Lower lobe of right lung (tissue), 2 donors: ENCODE measurements at places on chromosomes 4 and X. TPM values are rescaled to one million over a fixed set of nuclear protein-coding genes. Genes with fewer than 3 reads are reported as not detected.

- DNase-seq = no peak
- H3K36me3 ChIP-seq = no peaks in the 10 kb centered on the region
- H3K4me3 ChIP-seq = no peak overlapping the region
- no peaks in the 10 kb centered on the region for H3K27me3 ChIP-seq
- H3K27ac ChIP-seq = no peak overlapping the region
Observed at GRCh38 chr4:100483796-100484195, 34.0 kb downstream of the EMCN start.

- no peak within 1 kb of the TSS for H3K27ac ChIP-seq
- peak within 1 kb of the TSS; percentile 43 for H3K4me3 ChIP-seq
- peak; percentile 41 for DNase-seq
- H3K27me3 ChIP-seq = peaks cover 23% of the 10 kb centered on the region
Observed at GRCh38 chr4:171812665-171813525, at the start of gene GALNTL6. TSS of gene GALNTL6 (plus strand) at chr4:171813404.

- no peak overlapping the region for H3K4me3 ChIP-seq
- H3K36me3 ChIP-seq = no peaks in the 10 kb centered on the region
- no peak overlapping the region for H3K27ac ChIP-seq
- no peaks in the 10 kb centered on the region for H3K4me1 ChIP-seq
- no peak for DNase-seq
Observed at GRCh38 chr4:64417974-64418373, 8.7 kb upstream of the TECRL start.

DNA sequence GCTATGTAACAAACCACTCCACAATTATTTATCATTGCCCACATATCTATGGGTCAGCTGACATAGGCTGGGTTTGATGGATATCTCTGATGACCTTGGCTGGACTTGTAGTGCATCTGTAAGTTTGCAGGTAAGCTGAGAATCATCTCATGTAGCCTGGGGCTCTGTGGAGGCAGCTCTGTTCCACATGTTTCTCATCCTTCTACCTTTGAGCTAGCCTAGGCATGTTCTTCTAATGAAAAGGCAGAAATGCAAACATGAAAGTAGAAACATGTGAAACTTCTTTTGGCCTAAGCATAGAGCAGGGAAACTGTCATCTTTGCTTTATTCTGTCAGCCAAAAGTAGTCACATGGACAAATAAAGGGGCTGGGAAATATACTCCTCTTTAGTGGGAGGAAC lies 18.2 kb downstream of the MRPL1 start:
- no peak for DNase-seq
- peaks cover 36% of the 10 kb centered on the region for H3K36me3 ChIP-seq
- no peaks in the 10 kb centered on the region for H3K4me1 ChIP-seq
- H3K4me3 ChIP-seq = no peak overlapping the region
- H3K27me3 ChIP-seq = no peaks in the 10 kb centered on the region

GRCh38 chr4:40957281-40957680 lies 207.5 kb downstream of the NSUN7 start:
- DNase-seq = no peak
- no peaks in the 10 kb centered on the region for H3K36me3 ChIP-seq
- H3K27me3 ChIP-seq = no peaks in the 10 kb centered on the region
- H3K4me3 ChIP-seq = no peak overlapping the region

- peaks cover 13% of the 10 kb centered on the region for H3K4me1 ChIP-seq
- no peaks in the 10 kb centered on the region for H3K36me3 ChIP-seq
- no peak for DNase-seq
- no peaks in the 10 kb centered on the region for H3K27me3 ChIP-seq
Observed at GRCh38 chrX:11423362-11423818, 130.2 kb downstream of the AMELX start.

GRCh38 chrX:19670321-19670750 lies 155.0 kb upstream of the MAP3K15 start:
- no peak overlapping the region for H3K4me3 ChIP-seq
- no peak overlapping the region for H3K27ac ChIP-seq
- peaks cover 16% of the 10 kb centered on the region for H3K4me1 ChIP-seq
- DNase-seq = no peak

DNA sequence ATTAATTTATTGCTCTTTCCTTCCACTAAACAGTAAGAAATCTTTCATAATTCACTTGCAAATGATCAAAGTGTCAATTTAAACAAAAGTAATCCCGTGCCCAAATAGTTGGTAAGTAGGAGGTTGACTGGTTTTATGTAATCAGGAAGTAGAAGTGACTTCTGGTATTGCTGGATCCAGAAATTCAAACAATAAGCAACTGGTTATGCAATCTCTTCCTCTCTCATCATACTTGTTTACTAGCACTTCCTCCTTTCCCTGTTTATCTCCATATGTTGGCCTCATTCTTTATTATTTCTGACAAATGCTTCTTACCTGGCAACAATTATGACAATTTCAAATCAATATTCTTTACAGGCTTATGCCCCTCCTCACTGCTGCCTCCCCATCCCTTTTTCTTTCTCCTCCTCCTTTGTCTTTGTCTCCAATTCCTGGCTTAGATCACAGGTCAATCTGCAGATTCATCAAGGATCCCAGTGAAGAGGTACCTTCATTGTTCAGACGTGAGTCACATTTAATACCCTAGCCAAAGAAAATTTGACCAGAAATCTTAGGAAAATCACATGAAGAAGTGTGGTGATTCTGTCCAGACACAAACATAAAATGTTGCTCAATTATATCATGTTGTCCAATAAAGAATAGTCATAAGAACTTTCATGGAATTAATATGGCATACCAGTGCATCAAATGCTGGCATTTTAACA lies 323.2 kb upstream of the PCDH7 start:
- H3K4me1 ChIP-seq = no peaks in the 10 kb centered on the region
- H3K36me3 ChIP-seq = no peaks in the 10 kb centered on the region
- no peaks in the 10 kb centered on the region for H3K27me3 ChIP-seq
- no peak overlapping the region for H3K27ac ChIP-seq
- no peak overlapping the region for H3K4me3 ChIP-seq

DNA sequence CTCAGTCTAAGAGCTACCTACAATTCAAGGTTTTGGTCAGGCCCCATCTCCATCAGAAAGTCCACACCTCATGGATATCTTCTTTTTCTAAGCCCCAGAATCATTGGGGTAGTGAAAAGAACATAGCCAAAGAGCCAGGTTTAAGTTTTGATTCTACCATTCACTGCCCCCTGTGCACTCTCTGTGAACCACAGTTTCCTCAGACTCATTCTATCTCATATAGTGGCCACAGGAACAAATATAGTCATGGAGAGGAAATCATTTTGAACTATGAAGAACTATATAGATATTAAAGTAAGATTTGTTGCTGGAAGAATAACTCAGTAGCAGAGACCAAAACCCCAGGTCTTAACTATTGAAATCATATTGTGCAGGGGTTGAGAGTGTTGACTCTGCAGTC lies 3.3 kb downstream of the SYTL5 start:
- H3K27me3 ChIP-seq = no peaks in the 10 kb centered on the region
- no peak overlapping the region for H3K27ac ChIP-seq
- DNase-seq = no peak

GRCh38 chr4:73603854-73604584 lies 16.2 kb downstream of the RASSF6 start:
- H3K27ac ChIP-seq = no peak overlapping the region
- no peak for DNase-seq
- H3K4me3 ChIP-seq = no peak overlapping the region

DNA sequence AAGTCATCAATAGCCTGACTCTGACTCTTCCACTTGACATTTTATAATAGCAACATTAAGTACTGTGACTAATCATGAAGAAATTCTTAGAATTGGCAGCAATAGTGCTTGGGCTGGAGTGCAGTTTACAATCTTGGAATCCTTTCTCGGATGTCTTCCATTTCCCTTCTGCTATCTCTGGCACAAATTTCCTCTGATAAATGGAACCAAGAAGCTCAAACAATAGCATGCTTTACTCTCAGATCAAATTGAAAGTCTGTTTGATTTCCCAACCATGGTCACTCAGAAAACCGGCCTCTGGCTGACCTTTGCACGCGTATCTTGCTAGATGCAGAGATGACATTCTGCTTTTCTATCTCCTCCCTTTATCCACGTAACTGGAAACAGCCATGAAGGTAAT lies 99.0 kb upstream of the SPANXC start:
- DNase-seq = no peak
- H3K27me3 ChIP-seq = no peaks in the 10 kb centered on the region
- no peak overlapping the region for H3K4me3 ChIP-seq
- H3K36me3 ChIP-seq = no peaks in the 10 kb centered on the region
- no peak overlapping the region for H3K27ac ChIP-seq
- no peaks in the 10 kb centered on the region for H3K4me1 ChIP-seq

- H3K4me1 ChIP-seq = no peaks in the 10 kb centered on the region
- H3K4me3 ChIP-seq = no peak overlapping the region
- no peaks in the 10 kb centered on the region for H3K27me3 ChIP-seq
- no peaks in the 10 kb centered on the region for H3K36me3 ChIP-seq
- no peak for DNase-seq
Observed at GRCh38 chr4:13344216-13344615, 139.9 kb downstream of the RAB28 start.

GRCh38 chr4:70722199-70722791 lies 531 bp downstream of the RUFY3 start:
- no peak for DNase-seq
- peak overlapping the region; percentile 44 for H3K4me3 ChIP-seq
- H3K27ac ChIP-seq = no peak overlapping the region
- no peaks in the 10 kb centered on the region for H3K27me3 ChIP-seq
- H3K36me3 ChIP-seq = no peaks in the 10 kb centered on the region

- H3K36me3 ChIP-seq = no peaks in the 10 kb centered on the region
- no peak overlapping the region for H3K27ac ChIP-seq
- H3K27me3 ChIP-seq = no peaks in the 10 kb centered on the region
- H3K4me1 ChIP-seq = peaks cover 5% of the 10 kb centered on the region
- no peak overlapping the region for H3K4me3 ChIP-seq
Observed at GRCh38 chr4:74041418-74041817, 2.9 kb upstream of the CXCL3 start.

DNA sequence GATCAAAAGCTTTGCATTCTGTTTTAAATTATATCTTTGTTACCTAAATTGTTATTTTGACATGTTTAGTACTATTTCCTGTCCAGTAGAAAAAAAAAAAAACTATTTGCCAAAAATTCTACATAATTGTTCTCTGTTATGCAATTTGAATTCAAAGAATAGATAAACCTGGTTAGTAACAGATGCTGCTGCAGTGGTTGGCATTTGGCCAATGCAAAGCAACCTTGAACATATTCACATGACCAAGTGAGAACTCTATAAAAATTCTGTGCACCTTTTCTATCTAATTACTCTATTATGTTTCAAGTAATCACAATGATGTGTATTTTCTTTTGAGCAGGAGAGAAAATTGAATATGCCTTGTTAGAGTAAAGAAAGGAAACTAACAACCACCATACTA lies 1473.4 kb downstream of the RPA4 start:
- H3K27me3 ChIP-seq = no peaks in the 10 kb centered on the region
- no peak overlapping the region for H3K4me3 ChIP-seq
- DNase-seq = no peak

DNA sequence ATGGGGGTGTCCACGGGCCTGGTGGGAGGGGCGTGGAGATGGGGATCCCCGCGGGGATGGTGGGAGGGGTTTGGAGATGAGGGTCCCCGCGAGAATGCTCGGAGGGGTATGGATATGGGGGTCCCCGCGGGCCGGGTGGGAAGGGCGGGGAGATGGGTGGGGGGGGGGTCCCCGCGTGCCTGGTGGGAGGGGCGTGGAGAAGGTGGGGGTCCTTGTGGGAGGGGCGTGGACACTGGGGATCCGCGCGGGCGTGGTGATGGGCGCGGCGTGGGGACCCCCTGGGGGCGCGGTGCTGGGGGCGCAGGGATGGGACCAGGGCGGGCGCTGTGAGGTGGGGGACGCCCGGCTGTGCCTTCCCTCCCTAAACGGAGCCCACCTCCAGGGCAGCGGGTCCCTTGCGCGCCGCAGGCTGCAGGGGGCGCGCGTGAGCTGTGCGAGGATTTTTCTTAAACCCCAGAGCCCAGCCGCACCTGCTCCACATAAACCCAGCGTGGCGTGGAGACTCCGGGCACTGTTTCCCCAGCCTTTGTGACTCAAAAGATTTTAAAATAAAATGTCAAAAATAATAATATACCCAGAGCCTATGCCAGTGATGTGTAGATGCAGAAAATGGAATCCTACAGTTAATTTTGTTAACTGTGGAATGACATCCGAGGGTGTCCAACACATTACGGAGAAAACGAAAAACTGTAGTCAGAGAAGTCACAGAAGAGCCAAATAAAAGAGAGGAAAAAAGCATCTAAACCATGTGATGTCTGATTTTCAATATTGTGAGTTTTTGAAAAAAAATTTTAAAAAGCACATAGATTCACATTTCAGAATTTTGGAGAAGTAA lies 1.5 kb upstream of the ASMTL start:
- no peak overlapping the region for H3K27ac ChIP-seq
- H3K4me3 ChIP-seq = peak overlapping the region; percentile 53
- H3K4me1 ChIP-seq = peaks cover 14% of the 10 kb centered on the region
- DNase-seq = peak; percentile 90
- no peaks in the 10 kb centered on the region for H3K27me3 ChIP-seq

DNA sequence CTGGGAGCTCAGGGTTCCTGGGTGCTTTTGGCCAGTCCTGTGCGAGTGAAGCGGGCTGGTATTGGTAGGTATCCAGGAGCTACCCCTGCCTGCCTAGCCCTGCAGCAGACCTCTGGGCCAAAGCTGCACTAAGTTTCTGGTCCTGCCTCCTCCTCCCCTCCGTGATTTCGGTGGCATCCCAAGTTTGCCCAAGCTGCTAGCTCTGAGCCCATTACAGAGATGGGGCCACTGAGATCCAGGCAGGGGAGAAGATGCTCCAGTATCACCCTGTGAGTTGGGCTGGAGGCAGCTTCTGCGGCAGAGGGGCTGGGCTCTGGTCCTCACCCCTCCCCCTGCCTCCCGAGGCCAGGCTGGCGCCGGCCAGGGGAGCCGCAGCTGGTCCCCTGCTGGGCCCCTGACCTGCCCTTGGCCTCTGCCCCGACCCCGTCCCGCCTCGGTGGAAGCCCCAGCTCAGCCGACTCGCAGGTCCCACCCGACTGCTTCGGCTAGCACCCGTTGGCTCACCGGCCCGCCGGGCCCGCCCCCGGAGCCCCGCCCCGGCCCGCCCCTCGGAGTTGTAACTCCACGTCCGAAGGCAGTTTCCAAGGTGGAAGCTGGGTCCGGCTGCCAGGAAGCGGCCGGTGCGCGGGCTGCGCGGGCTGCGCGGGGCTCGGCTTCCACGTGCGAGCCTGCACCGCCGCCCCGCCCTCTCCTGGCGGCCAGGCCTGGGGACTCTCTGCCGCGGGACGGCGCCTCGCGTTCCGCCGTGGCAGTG lies at the start of gene DUSP9:
TSS of gene DUSP9 (plus strand) at position 584 of the 754 bp plus-strand sequence. CDS start 751 bp downstream, outside the sequence.
- peak within 1 kb of the TSS; percentile 23 for H3K4me3 ChIP-seq
- peak; percentile 40 for DNase-seq
- no peaks in the 10 kb centered on the region for H3K36me3 ChIP-seq
- peaks cover 58% of the 10 kb centered on the region for H3K27me3 ChIP-seq
- H3K27ac ChIP-seq = no peak within 1 kb of the TSS
- H3K4me1 ChIP-seq = no peaks in the 10 kb centered on the region

GRCh38 chr4:122709236-122709635 lies 23.3 kb upstream of the BBS12 start:
- no peak overlapping the region for H3K4me3 ChIP-seq
- no peak overlapping the region for H3K27ac ChIP-seq
- no peak for DNase-seq

The KLHL4 gene
- total RNA-seq = 1.6 TPM

The FRAS1 gene
- 9.2 TPM for total RNA-seq
